GM12891 (cell line): ENCODE measurements at places on chromosomes 1 and 21.

DNA sequence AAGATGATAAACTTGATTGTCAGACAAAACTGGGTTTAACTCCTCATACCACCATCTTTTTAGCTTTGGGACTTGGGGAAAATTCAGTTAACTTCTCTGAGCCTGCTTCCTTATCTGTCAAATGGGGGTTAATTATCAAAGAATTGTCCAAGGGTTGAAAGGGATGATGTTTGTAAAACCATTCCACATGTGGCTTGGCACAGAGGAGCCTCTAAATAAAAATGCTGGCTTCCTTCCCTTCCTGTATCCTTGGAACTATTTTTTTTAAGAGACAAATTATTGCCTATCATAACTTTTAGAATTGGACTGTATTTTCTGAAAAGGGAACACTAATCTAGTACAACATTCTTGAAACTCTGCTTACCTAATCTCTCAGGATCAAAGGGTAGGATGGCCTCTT lies 143.4 kb upstream of the USP24 start:
- no peak for DNase-seq

DNA sequence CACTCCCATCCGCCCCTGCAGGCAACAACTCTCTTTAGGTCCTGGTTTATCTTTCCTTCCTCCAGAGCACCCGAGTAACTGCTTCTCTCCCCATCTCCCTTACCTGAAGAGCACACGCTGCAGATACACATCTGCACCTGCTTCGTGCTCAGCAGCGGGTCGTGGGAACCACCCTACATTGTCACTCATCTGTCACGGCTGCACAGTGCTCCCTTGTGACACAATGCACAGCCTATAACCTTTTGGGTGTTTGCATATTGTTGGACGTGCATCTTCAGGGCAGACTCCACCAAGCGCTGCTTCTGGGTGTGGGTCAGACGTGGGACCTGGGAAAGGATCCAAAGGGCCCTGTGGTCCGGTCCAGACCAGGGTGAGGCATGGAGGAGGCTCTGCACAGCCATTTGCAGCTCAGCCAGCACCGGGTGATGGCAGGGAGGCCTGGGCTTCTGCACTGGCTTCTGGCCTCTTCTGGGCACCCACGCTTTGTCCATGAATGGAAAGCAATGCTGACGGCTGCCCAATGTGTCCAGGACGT lies 42.5 kb downstream of the WDR4 start:
- no peak for DNase-seq

DNA sequence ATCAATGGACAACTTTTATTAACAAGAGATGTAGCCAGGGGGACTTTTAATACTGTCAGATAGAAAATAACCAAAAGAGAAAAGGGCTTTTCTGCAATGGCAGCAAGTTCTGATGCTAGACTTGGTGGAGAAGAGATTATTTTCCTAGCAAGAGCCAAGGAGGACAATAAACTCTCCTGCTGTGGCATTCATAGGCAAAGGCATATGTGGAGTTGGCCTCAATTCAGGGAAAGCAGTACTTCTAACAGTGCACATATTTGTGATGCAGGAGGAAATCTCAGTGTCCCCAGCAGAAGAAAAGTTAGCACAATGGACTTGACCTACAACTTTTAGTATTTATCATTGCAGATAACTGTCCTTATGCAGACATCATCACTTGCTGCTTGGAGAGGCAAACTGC lies 75.1 kb upstream of the GRIK1 start:
- DNase-seq = no peak

DNA sequence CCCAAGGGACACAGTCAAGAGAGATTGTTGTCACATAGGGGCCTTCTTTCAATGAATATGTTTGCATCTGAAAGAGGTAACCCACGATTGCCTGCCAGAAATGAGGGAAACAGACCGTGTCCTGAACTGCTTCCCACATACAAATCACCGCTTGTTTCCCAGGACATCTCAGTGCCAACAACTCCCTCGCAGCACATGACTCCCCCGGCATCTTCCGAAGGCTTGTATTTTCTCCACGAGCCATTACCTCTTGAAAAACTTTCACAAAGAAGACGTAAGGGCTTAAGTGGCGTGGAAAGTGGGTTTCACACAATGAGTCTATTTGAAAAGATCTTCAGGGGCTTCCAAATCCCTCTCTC lies 31.6 kb upstream of the PDE9A start:
- DNase-seq = no peak

DNA sequence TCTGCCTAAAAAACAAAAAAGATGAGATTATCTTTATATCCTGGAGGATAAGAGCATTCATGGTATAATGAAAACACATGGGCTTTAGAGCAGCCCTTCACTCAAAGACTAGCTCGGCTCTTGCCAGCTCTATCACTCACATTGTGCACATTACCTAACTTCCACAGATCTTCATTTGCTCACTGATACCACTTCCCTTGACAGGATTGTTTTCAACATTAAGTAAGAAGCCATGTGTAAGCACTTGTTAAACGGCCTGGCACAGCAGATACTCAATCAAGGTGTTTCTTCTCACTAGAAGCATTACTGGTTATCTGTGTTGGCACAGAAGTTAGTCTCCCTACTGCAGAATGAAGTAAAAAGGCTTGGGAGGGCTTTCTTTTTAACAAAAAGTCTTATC lies 18.7 kb downstream of the LPGAT1 start:
- no peak for DNase-seq

DNA sequence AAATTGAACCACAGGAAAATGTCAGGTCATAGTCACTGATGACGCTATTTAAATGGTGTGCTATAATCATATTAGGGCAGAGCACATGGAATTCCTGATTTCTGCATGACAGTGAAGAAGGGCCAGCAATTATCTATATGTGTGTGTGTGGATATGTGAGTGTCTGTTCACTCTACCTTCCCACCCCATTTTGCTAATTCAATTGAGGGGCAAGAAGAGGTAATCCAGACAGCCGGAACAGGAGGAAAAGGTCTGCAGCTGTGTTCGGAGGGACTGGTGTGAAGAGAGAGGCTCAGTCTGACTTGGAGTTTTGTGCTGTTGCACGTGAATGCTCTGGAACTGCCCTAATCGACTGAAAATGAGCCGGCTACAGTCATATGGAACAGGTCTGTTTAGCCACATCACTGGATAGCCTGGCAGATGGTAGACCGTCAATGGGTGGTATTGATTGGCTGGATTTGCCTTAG lies 5.1 kb upstream of the ELAVL4 start:
- no peak for DNase-seq

DNA sequence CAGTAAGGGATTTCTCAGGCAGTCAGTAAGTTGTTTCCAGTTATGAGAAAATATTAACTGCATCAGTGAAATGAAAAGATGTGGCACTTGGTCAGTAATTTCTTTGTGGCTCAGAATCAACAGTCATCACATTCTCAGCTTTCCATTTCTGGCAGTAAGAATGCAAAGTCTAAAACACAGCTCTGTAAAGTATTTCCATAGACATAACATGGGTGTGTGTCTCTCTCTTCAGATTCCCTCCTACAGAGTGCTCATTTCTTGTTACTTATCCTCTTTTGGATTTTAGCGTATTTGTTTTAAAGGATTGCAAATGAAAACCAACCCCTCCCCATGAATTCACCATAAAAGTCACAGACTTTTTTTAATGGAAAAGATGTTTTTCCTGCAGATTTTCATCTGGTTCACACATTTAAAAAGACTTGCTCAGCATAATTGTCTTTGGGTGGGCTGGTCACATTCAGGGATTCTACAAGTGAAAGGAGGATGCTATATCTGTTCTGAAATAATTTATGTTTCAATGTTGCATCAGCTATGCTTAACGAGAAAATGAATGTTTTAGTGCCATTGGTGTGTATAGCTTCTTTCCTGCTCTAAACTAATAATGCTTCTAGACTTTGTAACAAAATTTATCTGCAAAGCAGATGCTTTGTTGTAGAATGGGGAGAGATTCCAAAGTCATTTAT lies 34.6 kb upstream of the CD55 start:
- no peak for DNase-seq

DNA sequence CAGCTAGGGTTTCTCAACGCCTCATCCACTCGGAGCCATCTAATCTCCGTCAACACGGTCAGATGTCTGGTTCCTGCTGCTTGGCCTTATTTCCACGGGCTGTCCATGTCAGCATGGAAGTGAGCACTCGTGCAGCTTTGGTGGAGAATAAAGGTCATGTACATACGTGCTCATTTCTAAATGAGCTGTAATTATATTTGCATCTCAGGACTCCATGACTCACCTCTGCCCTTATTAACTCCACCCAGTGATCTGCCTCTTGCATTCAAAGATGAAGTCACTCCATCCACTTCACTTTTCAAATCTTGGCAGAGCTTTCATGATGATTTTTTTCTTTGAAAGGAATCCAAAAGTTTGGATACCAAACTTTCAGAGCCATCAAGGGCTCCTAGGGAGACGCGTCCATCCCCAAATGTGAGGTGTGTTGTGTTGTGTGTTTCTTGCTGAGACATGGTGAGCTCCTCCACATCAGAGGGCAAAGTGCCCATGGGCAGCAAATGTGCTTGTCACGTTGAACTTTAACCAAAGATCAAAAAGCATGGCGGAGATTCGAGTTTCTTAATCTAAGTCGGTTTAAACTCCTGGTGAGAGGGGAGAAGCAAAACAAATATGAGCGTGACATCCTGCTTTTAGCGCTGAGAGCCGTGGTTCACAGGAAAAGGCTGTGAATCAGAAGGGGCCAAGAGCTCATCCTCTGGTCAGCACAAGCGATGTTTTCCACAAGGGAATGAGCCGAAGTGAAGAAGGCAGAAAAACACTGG lies 68.6 kb upstream of the ERRFI1 start:
- DNase-seq = no peak

DNA sequence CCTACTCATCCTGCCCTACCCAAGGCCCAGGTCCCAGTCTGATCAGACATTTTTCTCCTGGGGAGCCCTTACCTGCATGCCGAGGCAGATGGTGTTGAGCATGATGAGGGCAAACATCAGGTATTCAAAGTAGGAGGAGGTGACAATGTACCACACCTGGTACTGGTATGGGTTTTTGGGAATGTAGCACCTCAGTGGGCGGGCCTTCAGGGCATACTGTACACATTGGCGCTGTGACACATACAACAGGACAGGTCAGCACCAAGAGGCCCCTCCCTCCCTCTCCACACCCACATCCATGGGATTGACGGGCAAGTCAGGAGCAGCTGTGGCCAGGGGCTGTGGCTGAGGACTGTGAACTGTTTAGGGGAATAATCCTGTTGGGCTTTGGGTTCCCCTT lies 37.1 kb upstream of the KIF21B start:
- no peak for DNase-seq

- no peak for DNase-seq
These were observed 173.7 kb downstream of the ZBTB18 start for GRCh38 chr1:244224487-244225430.
